Stimulated activated CD4-positive, alpha-beta T cell treated with anti-CD3 and anti-CD28 coated beads, Interleukin-12 subunit alpha, Interleukin-12 subunit beta, amount 100 ng/mL, for 24 hours (primary cell): ENCODE measurements at places on chromosomes 3 and 15.

GRCh38 chr15:42319206-42319605 lies 40.1 kb upstream of the CAPN3 start:
- no peak for DNase-seq

- no peak for DNase-seq
Measured at GRCh38 chr3:119245778-119246177, 5.1 kb upstream of the B4GALT4 start.

GRCh38 chr3:169354774-169355501 lies 308.6 kb downstream of the MECOM start:
- DNase-seq: no peak

GRCh38 chr3:5799398-5799797 lies 611.9 kb downstream of the EDEM1 start:
- DNase-seq: no peak

DNA sequence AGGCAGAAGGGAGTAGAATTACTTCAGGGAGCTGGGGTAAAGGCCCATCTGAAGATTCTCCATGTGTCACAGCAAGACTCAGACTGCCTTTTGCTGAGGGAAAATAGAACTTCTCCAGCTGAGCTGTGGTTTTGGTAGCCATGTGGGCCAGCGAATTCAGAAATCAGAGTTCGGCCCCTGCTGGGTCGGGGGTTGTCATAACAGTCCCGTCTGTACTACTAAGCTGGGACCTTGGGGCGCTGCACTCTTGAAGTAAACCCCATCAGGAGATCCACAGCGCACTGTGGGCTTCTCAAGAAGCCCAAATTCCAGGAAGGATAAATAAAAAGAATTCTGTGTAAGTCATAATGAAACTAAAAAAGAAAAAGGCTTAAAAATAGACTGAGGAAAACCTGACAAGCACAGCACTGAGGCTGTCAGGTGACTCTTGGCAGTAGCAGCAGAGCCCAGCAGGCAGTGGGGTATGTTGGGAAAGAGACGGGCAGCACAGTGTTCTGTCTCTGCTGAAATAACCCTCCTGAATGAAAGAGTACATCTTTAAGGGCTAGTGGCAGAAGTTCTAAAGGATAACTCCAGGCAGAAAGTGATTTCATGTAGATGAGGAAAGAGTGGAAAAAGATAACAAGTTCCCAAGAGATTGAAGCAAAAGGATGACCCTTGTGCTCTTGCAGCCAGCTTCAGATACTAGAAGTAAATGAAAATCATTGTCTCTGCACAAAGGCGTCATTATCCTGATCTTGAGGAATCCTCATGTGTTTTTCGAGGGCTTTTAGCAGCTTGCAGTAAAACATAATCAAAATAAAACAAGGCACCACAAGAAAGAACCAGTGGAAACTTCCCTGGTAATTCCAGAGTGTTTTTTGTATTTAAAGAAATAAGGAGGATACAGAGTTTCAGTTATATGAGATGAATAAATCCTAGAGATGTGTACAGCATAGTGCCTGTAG lies 74.5 kb downstream of the RAB7A start:
- peak; percentile 62 for DNase-seq

DNA sequence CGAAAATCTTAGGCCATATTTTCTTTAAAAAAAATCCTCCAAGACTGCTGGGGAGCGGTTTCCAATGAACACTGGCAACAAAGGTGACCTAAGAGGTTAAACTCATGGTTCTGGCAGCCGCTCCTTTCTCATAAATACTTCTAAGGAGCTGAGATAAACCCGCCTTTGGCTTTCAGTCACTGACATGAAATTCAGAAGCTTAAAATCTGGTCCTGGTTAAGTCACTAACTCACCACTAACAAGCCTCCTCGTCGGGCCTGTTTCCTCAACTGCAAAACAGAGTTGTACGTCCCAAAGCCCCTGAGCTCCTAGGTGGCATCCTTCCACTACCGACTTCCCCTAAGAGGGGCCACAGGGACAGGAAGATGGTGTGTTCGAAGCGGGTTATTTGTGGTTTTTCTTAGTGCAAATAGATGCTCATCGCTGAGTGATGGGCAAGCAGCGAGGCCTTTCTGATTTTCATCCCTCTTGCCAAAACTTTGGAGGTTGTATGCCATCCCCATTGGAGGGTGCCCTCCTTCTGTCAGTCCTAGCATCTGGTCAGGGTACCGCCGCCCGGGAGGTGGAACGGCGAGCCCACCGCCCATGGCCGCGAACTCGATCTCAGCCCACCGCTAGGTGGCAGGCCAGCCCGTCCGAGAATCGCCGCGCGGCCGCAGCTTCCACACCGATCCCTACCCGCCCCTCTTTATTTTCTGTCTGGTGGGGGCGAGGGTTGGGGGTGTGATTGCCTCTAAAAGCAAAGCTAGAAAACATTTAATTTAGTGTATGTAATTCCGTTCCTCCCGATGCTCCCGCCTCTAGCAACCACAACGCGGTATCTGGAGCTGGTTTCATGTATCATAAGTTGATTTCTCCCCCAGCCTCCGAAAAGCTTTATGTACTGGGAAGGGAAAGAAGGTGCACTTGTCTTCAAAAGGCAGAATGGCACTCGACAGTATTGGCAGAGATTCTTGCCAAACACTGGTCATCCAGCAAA lies 4.6 kb downstream of the BCL6 start:
- peak; percentile 63 for DNase-seq

DNA sequence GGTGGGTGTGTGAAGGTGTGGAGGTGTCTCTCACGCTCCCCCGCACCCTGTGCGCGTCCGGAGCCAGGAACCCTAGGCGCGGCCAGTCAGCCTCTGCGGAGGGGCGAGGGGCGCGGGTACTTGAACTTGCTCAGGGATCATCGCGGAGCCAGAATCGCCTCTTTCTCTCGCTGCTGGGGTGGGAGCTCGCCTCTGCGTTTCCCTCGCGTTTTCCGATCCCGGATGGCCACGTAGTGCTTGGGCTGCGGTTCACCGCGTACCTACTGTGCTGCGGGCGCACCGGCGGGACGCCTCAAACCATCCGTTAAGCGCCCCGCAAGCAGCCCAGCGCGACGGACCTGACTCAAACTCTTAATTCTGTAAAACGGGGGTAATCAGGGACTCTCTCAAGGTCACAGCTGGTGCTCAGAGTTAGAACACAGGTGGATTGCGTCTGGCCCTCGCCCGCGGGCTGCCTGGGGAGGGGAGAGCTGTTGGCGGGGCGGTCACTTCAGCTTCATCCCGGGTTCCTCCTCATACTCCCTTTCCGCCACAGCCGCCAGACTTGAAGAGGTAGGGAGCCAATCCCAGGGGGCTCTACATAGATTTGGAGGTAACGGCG lies 686 bp downstream of the MYRIP start:
- no peak for DNase-seq

DNA sequence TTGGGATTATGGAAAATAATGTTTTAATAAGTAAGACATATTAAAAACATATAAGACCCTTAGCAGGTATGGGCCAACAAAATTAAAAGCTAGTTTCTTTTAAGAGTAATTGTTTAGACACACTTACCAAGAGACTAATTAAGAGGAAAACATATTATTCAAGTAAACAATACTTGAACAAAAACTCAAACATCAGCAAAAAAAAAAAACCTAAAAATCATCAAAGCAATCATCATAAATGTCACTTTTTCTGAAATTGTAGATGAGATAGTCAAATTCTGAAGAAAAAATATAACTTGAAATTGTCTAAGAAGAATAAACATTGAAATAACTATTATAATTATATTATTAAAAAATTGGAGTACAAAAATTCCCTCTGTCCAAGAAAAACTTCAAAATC lies 1318.2 kb downstream of the ZPLD1 start:
- no peak for DNase-seq

- no peak for DNase-seq
Measured at GRCh38 chr3:164679245-164679644, 399.1 kb downstream of the SI start.

DNA sequence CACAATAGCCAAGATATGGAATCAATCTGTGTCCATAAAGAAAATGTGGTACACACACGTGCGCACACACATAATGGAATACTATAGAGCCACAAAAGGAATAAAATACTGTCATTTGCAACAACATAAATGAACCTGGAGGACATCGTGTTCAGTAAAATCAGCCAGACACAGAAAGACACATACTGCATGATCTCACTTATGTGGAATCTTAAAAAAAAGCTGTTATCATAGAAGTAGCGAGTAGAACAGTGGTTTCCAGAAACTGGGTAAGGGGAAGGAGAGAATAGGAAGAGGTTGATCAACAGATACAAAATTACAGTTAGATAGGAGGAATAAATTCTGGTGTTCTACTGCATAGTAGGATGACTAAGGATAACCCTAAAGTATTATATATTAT lies 11.1 kb downstream of the ATOSA start:
- no peak for DNase-seq

DNA sequence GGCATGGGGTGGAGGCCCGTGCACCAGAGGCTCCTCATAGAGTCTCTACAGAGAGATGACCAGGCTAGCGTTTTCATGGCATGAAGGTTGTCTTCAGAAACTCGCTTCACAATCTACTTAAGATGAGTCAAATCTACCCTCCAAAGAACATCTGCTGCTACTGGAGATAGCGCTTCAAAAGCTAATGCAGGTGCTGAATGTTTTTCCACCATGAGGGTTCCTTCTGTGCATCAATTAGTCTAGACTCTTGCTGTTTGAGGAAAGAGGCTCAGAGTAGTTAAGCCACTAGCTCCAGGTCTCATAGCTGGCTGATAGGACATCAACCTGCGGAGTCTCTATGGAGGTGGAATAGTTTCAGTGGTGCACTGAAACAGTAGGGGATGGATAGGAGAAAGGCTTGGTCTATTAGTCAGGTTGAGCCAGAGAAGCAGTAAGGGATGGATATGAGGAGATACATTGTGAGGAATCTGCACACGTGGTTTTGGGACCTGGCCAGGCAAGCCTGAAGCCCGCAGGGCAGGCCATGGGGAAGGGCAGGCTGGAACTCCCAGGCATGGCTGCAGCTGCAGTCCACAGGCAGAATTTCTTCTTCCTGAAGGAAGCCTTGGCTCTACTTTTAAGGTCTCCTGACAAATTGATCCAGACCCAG lies 117.5 kb downstream of the APBA2 start:
- no peak for DNase-seq

DNA sequence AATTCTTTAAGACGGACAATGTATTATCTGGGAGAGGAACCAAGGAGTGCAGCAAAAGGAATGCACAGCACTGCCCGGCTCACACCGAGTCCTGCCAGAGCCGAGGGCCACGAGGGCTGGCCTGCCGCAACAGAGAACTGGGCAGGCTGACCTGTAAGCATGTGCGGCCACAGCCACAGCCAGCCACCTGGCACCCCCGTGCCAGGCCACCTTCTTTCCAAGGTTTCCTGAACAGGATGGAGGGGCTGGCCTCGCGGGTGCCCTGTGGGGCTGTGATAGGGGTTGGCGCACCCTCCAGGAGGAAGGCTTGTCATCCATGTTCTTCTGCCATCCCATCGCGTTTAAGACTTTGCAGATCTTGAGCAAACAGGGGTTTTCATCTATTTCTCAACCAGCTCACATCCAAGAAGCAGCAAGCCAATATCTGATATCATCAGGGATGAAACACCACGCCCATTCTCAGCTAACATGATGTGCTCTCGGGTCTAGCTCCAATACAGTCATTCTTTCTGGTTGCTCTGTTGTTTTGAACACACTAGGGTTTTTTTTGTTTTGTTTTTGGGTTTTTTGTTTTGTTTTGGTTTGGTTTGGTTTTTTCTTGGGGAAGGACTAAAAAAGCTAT lies 10.2 kb downstream of the CA12 start:
- no peak for DNase-seq

- DNase-seq: no peak
Measured at GRCh38 chr15:29064290-29064689, 178.5 kb downstream of the APBA2 start.

DNA sequence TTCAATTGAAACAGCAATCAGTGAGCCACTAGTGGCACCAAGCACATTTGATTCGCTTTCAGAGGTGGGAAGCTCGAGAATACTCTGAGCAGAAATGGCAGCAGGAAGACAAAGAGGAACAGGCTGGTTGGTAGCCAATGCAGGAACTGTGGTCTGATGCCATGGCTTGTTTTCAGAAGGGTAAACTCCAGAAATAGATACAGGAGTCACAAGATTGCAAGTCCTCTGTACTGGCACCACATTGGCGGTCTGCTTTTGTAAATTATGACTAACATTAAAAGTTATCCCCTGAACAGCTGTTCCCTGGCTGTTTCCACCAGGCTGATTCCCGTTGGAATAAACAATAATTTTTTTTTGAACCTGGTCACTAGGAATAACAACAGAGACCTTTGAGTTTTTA lies 35.5 kb downstream of the USF3 start:
- no peak for DNase-seq

- peak; percentile 21 for DNase-seq
Measured at GRCh38 chr15:34436956-34437442, 609 bp downstream of the GOLGA8A start.

DNA sequence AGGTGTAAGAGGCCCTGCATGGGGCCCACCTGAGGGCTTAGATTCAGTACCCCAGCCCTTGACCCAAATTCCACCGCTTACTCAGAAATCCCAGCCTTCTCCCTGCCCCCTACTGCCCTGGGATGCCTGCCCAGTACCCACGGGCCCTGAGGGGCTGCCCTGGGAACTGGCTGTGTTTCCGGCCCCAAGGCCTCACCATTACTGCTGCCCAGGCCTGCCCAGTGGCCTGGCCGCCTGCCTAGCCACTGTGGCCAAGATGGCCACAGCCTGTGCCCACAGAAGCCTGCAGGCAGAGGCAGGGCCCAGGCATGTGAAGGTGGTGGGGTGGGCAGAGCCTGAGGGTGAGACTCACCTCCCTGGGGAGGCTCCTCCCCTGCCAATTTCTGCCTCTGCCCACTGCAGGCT lies 6.1 kb upstream of the PRKCD start:
- no peak for DNase-seq

DNA sequence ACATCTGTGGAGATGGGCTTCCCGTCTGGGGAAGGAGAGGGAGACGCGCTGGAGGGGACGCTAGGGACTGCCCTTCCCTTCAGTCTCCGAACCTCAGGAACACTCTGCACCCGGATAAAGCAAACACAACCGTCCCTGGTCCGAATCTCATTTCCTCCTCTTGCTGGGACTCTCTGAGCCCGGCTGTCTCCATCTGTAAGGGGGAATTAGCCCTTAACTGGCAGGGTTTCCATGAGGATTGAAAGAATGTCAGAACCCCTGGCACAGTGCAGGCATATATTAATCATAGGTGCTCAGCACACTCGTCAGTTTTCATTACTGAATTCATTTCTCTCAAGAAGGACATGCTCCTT lies 19.1 kb upstream of the IGDCC3 start:
- DNase-seq: no peak

DNA sequence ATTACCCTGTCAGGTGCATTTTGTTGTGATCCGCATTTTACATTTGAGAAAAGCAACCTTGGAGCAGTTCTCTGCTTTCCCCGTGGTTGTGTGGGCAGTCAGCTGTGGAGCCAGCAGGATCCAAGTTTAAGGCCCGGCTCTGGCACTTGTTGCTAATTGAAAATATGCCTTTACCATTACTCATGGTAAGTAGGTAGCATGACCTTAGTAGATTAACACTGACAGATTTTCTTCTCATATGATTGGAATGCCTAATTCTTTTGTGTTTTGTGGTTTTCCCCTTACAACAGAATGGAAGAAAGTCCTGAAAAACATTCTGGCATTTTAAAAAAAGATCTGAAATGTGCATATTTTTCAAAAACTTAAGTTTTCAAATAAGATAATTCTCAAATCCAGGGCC lies 246.5 kb upstream of the LRRN1 start:
- no peak for DNase-seq

GRCh38 chr3:188660415-188660814 lies 506.5 kb downstream of the LPP start:
- no peak for DNase-seq
